ENCODE measurements at places on chromosomes 5 and 9.

DNA sequence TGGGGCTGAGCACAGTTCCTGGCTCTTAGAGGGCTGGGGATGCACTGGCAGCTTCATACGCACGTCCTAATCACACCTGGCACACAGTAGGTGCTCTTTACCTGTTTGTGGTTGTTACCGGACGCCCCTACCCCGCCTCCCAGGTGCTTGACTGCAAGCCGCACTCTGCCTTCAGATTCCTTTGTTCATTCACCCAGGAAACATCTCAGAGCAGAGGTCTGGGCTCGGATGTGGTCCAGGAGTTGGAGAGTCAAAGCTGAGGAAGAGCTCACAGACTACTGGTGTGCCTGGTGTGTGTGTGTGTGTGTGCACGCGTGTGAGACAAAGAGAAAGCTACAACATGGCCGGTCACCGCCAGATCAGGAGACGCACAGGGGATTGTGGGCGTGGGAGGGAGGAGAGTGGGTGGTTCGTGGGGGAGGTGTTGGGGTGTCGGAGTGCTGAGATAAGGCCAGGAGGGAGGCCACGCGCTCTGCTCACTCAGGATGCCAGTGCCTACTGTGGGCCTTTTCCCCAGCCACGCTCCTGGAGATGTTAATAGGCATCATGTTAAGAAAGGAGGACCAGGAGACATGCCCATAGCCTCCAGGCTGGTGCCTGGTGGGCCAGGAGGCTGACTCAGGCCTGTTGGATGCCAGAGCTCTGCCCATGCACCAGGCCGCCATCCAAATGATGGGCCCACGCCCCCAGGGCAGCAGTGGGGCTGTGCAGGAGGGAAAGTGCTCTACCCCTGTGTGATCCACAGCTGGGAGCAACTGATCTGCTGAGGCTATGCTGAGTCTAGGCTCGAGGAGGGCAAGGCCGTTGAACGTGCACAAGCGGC is 39.9 kb downstream of the CRB2 start:
- DNase-seq: no peak

GRCh38 chr9:8874482-8874881 is 1074.9 kb upstream of the DMAC1 start:
- DNase-seq: no peak

DNA sequence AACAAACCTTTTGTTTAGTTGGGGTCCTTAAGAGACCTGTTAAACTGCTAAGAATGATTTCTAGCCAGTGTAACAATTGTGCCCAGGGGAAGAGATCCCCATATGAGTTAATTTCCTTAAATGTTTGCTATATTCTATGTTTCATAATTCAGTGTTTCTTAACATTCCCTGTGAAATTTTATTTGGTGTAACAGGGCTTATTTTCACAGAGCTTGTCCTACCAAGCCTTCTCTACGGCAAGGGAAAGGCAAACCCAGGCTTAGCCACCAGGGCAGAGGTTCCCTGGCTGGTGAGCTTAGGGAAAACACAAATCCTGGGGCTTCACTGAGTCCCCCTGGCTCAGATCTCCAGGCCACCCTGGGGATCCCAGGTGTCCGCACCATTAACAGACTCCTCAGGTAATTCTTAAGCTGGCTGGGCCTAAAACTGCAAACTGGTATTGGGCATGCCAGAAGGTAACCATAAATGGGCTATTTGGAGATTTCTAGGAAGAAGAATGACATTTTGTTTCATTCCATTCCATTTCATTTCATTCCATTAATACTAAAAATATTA is 17.0 kb upstream of the LCP2 start:
- no peak for DNase-seq

DNA sequence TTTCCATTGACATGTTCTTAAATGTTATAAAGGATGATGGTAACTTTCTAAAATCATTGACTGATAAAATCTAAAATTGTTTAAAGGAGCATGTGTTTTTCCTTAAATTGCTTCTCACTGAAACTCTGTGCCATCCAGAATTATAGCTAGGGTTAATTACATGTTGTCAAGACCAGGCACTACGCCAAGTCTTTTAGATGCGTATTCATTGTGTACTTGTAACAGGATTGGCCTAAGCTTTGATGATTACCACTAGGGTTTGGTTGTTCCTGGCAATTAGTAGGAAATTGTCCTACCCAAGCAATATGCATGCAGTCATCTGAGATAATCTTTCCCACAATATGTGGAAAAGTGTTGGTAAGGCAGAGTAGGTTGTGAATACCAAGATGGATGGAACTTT is 43.8 kb downstream of the PRKACG start:
- DNase-seq: peak; percentile 93

DNA sequence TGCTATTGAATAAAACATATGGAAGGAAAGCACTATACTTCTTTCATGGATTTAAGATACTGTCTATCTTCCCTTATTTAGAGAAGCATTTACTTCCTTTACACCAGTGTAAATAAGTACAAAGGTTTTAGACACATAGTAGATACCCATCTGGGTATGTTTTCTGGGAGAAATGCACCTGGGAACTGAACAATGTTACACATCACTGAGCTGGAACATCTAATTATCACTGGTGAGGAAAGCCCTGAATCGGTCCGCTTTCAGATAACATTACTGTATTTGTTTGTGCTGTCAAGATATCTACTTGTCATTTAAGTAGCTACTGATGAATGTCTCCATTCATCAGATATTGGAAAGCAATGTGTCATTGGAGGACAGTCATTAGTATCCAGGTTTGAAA is 964.7 kb upstream of the PTPRD start:
- DNase-seq: peak; percentile 28

DNA sequence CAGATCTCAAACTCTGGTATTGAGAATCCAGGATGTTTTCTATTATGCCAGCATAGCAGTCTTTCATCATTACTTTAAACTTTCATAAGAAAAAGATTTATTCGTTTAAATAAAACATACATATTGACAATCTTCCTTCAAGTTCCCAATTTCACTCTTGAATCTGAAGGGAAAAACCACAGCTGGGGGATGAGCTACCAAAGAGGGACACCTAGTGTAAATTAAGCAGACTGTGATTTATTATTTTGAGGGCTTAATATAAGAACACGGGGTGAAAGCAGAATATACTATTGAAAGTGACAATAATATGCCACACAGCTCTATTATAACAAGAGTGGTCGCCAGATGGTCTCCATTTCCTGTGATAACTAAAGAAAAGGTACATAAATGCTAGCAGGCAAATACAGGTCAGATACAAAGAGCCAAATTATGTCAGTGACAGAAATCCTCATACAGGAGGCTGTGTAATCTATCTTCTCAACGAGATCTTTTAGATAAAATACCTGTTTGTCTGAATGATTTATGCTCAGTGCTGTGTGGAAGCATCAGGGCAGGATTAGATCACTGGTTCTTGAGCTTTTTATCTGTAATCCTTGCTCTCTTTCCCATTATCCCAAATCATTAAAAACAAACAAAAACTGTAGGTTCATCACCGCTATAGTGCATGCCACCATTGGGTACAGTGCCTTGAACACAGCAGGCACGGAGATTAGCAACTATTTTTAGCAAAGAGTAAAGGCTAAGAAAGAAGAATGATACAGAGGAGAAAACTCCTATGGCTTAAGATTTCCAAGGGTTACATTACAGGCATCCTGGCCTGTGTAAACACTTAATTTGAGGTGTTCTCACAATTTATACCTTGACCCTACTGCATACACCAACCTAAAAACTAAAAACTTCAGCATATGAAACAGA is 116.6 kb downstream of the DROSHA start:
- DNase-seq: no peak

DNA sequence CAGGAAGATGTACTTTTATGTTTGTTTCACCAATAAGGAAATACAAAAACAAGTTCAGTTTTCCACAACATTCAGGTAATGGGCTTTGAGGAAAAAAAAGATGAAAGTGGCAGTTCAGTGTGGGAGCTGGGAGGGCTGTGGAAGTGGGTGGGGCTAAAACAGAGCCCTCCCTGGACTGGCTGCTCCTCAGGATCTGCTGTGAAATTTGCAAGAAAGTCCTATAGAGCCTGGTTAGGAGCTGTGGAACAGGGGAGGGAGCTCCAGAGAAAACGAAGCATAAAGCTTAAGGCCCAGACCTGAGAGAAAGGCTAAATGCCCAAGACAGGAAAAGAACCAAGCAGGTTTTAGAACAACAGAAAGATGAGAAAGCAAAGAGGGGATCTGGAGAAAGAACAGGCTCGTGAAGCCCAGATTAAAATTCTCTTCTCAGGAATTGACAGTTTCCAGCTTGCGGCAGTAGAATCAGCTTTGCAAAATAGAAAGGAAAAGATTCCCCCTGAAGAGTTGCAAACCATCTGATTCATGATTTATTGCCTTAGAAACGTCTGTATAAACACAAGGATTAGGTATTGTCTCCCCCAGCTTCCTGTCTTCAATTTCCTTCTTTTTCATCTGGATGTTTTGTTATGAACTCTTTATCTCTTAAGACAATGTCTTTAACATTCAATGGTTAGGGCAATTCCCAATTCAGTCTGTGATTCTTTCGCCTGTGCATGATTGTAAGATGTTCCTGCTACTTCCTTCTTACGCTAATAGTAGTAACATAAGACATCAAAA is 26.3 kb upstream of the CRHBP start:
- no peak for DNase-seq
